Thyroid gland (tissue), 4 donors: ENCODE measurements at places on chromosomes 6 and 20.

GRCh38 chr6:39593646-39594045 is 131.6 kb downstream of the KIF6 start:
- no peaks in the 10 kb centered on the region for H3K27me3 ChIP-seq
- H3K4me1 ChIP-seq = peaks cover 9% of the 10 kb centered on the region
- H3K4me3 ChIP-seq = no peak overlapping the region
- DNase-seq = no peak
- H3K27ac ChIP-seq = peak overlapping the region; percentile 55

DNA sequence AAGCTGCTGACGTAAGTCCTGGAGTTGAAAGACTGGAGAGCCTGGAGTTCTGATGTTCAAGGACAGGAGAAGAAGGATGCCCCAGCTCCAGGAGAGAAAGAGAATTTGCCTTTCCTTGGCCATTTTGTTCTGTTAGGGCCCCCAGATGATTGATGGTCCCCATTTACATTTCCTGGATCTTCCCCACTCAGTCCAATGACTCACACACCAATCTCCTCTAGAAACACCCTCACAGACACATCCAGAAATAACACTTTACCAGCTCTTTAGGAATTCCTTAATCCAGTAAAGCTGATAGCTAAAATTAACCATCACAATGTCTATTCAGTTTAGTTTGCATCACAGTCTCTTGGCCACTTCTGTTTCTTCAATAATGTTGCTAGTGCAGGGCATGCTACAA is 260.2 kb upstream of the IRAK1BP1 start:
- H3K27me3 ChIP-seq = no peaks in the 10 kb centered on the region
- H3K36me3 ChIP-seq = no peaks in the 10 kb centered on the region
- no peak for DNase-seq
- no peaks in the 10 kb centered on the region for H3K4me1 ChIP-seq
- H3K4me3 ChIP-seq = no peak overlapping the region
- no peak overlapping the region for H3K27ac ChIP-seq

GRCh38 chr6:167647737-167648470 is 178.8 kb upstream of the AFDN start:
- H3K4me1 ChIP-seq = no peaks in the 10 kb centered on the region
- H3K36me3 ChIP-seq = no peaks in the 10 kb centered on the region
- H3K27me3 ChIP-seq = no peaks in the 10 kb centered on the region
- DNase-seq = no peak
- no peak overlapping the region for H3K4me3 ChIP-seq

DNA sequence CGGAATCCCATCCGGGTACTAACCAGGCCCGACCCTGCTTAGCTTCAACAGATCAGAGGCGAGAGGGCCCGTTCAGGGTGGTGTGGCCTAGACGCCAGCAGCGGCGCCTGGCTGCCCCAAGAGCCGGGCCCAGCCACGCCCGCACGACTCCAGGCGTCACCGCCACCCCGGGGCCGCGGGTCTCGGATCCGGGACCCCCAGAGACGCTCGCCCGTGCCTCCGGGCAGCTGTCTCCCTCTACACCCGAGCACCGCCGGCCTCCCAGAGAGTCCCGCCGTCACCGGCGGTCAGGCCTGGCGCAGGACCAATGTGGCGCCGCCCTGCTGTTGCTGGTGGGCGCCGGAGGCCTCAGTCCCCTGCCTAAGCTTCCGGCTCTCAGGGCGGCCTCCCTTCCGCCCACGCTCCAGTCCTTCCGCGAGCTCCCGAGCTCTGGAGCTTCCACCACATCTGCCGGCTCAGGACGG is 441.2 kb upstream of the DEFB115 start:
- H3K27ac ChIP-seq = no peak overlapping the region
- no peaks in the 10 kb centered on the region for H3K4me1 ChIP-seq
- H3K27me3 ChIP-seq = no peaks in the 10 kb centered on the region
- no peaks in the 10 kb centered on the region for H3K36me3 ChIP-seq

DNA sequence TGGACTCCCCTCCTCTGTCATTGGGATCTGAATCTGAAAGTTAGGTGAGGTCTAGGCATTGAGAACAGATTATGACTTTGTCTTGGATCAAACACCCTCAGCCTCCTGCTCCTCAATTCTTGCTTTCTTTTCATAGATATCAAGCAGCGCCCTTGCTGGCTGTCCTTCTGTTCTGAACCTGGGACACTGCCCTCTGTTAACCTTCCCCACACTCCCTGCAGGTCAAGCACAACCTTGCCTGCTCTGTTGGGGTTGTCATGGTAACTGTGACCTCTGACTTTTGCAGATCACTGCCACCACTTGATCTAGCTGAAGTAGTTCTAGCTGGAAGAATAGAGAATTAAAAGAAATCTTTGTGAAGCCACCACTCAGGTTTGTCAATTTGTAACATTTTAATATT is 16.4 kb upstream of the MICA start:
- no peak for DNase-seq
- H3K4me3 ChIP-seq = no peak overlapping the region
- H3K4me1 ChIP-seq = no peaks in the 10 kb centered on the region

- peaks cover 84% of the 10 kb centered on the region for H3K4me1 ChIP-seq
- H3K27me3 ChIP-seq = no peaks in the 10 kb centered on the region
- H3K36me3 ChIP-seq = peaks cover 4% of the 10 kb centered on the region
- no peak overlapping the region for H3K4me3 ChIP-seq
- H3K27ac ChIP-seq = peak overlapping the region; percentile 53
- no peak for DNase-seq
Observed at GRCh38 chr6:16137451-16137801, 8.5 kb downstream of the MYLIP start.

- peaks cover 11% of the 10 kb centered on the region for H3K4me1 ChIP-seq
- no peak overlapping the region for H3K4me3 ChIP-seq
- H3K27ac ChIP-seq = no peak overlapping the region
Observed at GRCh38 chr20:58447511-58448391, 58.7 kb downstream of the VAPB start.

DNA sequence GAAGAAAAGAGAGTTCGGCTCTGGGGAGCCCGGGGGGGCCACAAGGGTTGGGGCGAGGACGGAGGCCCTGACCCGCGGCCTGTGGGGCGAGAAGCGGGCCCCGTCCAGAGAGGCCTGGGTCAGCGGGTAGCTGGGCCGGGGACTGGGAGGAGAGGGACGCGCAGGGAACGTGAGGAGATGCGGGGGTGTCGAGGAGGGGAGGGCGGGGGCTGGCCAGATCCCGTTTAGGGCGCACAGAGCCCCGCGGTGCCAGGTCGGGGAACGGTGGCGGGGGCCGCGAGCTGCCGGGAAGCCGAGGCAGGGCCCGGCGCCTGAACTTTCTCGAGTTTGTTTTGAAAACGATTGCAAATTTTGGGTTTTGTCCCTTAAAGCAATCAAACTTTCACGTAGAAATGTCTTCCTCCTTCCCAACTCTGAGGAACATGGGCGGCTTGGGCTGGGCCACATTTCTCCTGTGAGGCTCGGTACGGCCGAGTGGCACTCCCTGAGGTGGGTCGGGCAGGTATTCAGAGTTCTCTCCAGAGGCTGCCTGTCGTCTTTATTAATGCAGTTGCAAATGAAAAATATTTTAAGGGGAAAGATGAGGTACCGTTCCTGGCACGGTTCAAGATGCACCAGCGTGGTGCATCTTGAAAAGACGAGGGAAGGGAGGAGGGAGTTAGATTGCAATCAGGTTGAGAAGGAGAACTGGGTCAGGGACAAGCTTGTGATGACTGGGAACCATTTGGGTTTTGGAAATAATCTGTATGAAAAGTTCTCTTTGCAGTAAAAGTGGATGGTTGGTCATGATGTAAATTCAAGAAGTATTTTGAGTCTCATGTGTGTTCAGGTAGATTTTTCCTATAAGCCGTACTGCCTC is 972 bp downstream of the RNF8 start:
- H3K4me1 ChIP-seq = peaks cover 8% of the 10 kb centered on the region
- peak overlapping the region; percentile 83 for H3K4me3 ChIP-seq
- H3K27ac ChIP-seq = no peak overlapping the region
- H3K27me3 ChIP-seq = no peaks in the 10 kb centered on the region
- H3K36me3 ChIP-seq = no peaks in the 10 kb centered on the region
- DNase-seq = peak; percentile 25

GRCh38 chr6:103079867-103080266 is 1686.4 kb downstream of the GRIK2 start:
- no peak overlapping the region for H3K27ac ChIP-seq
- H3K4me3 ChIP-seq = no peak overlapping the region
- H3K27me3 ChIP-seq = no peaks in the 10 kb centered on the region
- H3K4me1 ChIP-seq = no peaks in the 10 kb centered on the region

DNA sequence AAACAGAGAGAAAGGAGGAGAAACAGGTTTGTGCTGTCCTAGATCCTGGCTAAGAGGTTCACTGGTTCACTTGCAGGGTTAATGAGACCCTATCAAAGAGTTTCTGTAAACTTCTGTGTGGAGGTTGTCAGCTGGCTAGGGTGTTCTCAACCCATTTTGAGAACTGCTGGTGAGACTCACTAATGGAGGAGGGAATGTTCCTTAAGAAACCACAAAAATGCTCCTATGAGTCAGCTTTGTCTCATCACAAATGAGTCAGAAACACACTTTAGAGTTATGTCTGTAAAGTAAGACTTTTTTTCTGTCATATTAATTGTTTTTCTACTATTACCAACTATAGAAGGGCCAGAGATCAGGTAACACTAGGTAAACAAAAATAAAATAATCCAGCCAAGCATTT is 884.4 kb downstream of the PHF3 start:
- H3K27me3 ChIP-seq = no peaks in the 10 kb centered on the region
- no peaks in the 10 kb centered on the region for H3K36me3 ChIP-seq
- no peak overlapping the region for H3K4me3 ChIP-seq
- no peak for DNase-seq

- no peaks in the 10 kb centered on the region for H3K27me3 ChIP-seq
- H3K27ac ChIP-seq = no peak overlapping the region
Observed at GRCh38 chr6:139600919-139601475, 226.5 kb upstream of the CITED2 start.

GRCh38 chr6:24709014-24709711 is 9.8 kb downstream of the C6orf62 start:
- no peaks in the 10 kb centered on the region for H3K27me3 ChIP-seq
- H3K4me3 ChIP-seq = no peak overlapping the region
- H3K36me3 ChIP-seq = peaks cover 98% of the 10 kb centered on the region
- H3K27ac ChIP-seq = no peak overlapping the region
- H3K4me1 ChIP-seq = no peaks in the 10 kb centered on the region

DNA sequence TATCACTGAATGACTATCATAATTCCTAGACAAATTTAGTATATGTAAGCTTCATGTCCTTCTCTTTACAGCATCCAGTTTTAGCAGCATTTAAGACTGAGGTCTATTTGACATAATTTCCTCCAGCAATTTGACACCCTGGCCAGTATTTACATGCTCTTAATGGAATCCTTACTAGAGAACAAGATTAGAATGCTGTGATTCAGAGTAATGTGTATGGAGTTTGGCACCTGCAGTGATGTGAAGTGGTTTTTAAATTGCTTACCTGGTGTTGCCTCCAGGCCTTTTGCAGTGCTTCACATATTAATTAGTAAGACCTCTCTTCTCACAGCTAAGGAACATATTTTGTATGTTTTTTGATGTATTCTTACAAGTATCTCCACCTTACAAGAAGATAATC is 9.8 kb downstream of the NKX2-4 start:
- no peaks in the 10 kb centered on the region for H3K4me1 ChIP-seq
- no peak for DNase-seq
- peaks cover 10% of the 10 kb centered on the region for H3K27me3 ChIP-seq
- H3K27ac ChIP-seq = no peak overlapping the region
- peaks cover 16% of the 10 kb centered on the region for H3K36me3 ChIP-seq

DNA sequence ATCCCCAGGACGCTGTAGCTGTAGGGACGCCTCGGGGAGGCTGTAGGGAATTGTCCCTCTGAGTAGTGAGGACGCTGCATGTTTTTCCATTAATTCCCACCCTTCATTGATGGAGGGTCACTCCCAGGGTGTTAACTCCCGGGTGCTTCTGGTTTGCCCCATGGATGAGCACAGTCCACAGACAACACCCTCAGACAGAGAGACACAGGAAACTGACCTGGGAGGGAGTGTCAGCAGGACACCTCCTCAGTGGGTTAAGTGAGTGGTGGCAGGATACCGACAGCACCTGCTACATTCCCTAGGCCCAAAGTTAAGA is 53.5 kb downstream of the LINC00237 start:
- no peak for DNase-seq
- no peaks in the 10 kb centered on the region for H3K36me3 ChIP-seq
- H3K4me3 ChIP-seq = no peak overlapping the region
- H3K27ac ChIP-seq = no peak overlapping the region
- no peaks in the 10 kb centered on the region for H3K27me3 ChIP-seq
- no peaks in the 10 kb centered on the region for H3K4me1 ChIP-seq

DNA sequence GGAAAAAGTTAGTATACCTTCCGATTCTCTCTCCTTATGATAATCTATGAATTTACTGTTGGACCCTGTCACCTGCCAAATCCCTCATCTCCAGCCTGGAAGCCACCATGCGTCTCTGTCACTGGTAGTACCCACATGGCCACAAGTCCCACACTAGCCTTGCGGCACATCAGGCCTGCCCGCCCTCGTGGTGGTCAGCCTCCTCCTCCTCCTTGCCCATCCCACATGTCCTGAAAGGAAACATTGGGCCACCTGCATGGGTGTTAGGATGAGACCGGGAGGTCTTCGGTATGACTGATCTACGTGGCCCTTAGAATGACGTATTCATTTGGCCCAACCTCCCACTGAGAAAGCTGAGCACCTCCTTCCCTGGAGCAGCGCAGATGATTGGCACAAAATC is 37.0 kb upstream of the QKI start:
- H3K4me3 ChIP-seq = no peak overlapping the region
- H3K27ac ChIP-seq = no peak overlapping the region
- H3K36me3 ChIP-seq = no peaks in the 10 kb centered on the region
- H3K4me1 ChIP-seq = no peaks in the 10 kb centered on the region
- no peak for DNase-seq

- H3K36me3 ChIP-seq = no peaks in the 10 kb centered on the region
- DNase-seq = no peak
- no peaks in the 10 kb centered on the region for H3K27me3 ChIP-seq
- peak overlapping the region; percentile 44 for H3K4me3 ChIP-seq
Observed at GRCh38 chr6:116764629-116764960, 924 bp downstream of the FAM162B start.

DNA sequence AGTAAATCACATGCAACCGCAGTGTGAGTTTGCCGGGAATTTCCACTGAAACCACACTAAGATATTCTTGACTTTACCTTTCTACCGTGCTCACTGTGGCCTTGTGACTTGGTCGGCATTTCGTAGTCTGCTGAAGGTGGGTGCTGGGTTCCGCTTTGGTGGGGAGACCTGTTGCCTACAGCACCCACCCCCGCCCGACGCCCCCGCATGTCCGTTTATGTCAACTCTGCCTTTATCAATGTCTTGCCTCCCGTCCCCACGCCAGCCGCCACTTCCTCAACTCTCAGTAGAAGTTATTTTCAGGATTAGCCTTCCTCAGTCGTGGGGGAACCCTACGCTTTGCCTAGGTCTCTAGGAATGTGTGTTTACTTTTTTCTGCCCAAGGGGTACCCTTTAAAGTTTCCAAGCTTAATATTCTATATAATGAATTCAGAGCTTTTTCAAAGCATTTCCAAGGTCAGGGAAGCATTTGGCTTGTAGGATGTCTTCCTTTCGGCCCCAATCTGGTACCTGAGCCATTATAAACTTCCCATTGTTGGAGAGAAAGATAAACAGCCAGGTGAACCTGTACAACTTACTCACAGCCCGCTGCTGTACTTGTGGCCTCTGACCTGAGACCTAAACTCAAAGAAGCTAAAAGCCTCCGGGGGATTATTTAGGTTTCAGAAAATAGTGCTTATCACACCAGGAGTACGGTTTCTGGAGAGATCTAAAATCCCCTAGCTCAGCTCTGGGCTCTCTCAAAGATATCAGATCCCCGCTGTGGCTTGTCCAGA is 54.2 kb downstream of the TBC1D7 start:
- H3K4me1 ChIP-seq = no peaks in the 10 kb centered on the region
- DNase-seq = no peak
- H3K36me3 ChIP-seq = no peaks in the 10 kb centered on the region
